Peyer's patch (tissue), 4 donors: ENCODE measurements at places on chromosomes 5 and 9.

- no peak for DNase-seq
Observed at GRCh38 chr5:111167551-111167950, 56.6 kb upstream of the CAMK4 start.

GRCh38 chr9:78921341-78921740, 624.4 kb downstream of the PSAT1 start:
- no peak for DNase-seq

DNA sequence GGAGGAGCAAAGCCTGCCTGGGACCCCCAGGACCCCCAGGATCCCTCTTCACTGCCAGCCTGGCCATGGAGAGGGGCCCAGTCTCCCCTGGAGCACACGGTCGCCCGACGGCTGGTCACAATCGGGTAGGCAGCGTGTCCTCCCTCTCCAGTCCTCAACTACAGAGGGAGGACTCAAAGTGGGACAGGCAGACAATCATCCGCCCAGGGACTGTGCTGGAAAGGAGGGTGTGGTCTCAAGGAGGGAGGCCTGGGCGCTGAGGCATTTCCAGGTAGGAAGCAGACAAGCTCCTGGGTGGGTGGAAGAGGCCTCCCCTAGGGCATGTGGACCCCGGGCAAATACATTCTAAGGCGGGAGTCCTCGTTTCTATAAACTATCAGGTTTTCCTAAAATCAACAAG, 93.2 kb upstream of the ADAMTS2 start:
- DNase-seq: no peak

DNA sequence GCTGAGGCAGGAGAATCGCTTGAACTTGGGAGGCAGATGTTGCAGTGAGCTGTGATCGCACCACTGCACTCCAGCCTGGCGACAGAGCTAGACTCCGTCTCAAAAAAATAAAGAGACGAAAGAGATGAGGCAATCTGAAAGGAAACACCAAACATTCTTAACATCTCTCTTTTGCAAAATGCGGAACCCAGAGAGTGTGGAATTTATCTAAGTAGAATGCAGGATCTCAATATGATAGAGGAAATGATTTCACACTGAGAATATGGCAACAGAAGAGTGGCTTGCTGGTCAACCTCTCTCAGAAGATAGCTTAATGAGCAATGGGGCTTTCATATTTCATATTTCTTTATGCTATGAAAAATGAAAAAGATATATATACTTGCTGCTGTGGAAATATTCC, 33.4 kb upstream of the PCA3 start:
- no peak for DNase-seq

DNA sequence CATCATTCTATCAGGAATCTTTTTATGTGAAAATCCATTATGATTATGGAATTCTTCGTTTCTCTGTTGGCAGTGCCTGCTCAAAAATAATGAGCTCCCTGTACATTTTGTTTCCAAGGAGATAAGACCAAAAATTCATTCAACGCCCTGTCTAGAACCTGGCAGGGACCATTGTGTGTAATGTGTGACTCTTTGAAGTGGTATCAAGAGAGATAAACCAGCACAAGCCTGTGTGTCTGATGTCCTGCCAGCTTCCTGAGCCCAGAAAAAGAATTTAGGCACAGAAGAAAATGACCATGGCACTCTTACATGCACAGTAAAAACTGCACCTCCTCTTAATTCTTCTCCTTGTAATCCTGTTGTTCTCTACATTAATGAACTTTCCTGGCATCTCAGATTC, 177.4 kb downstream of the SAXO1 start:
- DNase-seq: no peak

GRCh38 chr5:34509392-34509791, 146.7 kb upstream of the RAI14 start:
- no peak for DNase-seq

- no peak for DNase-seq
Observed at GRCh38 chr9:137905740-137906139, 28.2 kb downstream of the CACNA1B start.

DNA sequence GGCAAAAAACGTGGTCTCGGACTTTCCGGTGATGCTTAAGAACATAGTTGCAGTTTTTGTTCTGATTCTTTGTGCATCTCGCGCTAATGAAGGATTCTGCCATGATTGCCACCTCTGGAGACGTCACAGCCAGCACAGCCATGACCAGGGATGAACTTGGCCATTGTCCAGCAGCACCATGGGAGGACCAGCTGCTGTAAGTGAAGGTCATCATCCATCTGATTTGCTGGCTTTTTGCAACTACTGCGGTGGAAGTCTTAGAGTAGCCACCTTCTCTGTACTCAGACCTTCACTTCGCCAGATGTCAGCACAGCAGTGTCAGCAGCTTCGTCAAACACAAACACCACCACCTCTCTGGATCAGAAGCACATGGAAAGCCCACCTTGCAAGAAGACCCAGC, 45.7 kb downstream of the NSUN2 start:
- no peak for DNase-seq

- no peak for DNase-seq
Observed at GRCh38 chr9:13491493-13492424, 212.3 kb upstream of the MPDZ start.

- no peak for DNase-seq
Observed at GRCh38 chr9:117116084-117116483, 298.8 kb downstream of the ASTN2 start.

- no peak for DNase-seq
Observed at GRCh38 chr5:69404659-69405330, 10.1 kb upstream of the MARVELD2 start.

DNA sequence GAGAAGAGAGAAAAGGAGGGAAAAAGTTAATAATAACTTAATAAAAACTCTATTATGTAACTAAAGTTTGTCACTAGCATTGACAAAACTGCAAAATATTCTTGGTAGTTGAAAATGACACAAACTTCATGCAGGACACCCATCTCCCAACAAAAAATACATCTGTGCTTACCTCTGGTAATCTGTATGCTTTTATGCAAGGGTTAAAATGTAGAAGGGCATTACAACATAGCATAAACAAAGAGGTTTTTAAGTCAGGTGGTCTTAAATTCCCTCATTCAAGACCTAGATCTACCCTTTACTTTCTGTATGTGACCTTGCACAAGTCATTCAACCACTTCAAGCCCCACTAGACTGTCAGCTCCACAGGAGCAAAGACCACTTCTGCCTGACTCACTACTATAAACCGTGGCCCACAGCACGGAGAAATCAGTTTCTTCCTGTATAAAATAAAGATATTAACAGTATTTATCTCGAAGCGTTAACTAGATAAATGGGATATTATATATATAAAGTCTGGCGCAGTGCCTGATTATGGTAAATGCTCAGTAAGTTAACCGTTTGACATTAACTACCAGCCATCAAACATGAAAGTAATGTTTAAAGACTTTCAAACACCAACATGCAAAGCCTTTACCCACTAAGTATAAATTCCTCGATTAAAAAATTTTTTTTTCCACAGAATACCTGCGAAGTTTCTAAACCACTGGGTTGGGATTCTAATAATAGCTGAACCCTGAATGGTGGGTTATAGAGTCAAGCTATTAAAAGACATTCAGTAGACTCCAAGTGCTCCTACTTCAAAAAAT, 2.0 kb downstream of the FBXL17 start:
- DNase-seq: no peak

- DNase-seq: no peak
Observed at GRCh38 chr9:93129286-93129685, 4.8 kb downstream of the NINJ1 start.

GRCh38 chr5:112694853-112695709, 42.6 kb upstream of the APC start:
- no peak for DNase-seq

- no peak for DNase-seq
Observed at GRCh38 chr5:106303911-106304310, 1366.8 kb downstream of the EFNA5 start.

DNA sequence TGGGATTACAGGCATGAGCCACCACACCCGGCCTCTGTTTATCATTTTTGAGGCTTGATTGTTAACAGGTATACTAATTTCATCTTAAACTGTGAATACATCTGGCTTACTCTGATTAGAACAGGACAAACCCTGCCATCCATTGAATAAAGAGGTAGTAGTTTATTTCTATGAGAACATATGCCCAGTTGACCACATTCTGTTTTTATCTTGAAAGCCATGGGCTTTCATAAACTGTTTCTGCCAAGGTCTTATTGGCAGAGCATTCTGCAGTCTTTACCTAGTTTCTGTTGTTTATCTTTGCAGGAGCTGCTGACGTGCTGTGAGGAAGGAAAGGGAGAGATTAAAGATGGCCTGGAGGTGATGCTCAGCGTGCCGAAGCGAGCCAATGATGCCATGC, 184.9 kb upstream of the OTULINL start:
- DNase-seq: no peak

DNA sequence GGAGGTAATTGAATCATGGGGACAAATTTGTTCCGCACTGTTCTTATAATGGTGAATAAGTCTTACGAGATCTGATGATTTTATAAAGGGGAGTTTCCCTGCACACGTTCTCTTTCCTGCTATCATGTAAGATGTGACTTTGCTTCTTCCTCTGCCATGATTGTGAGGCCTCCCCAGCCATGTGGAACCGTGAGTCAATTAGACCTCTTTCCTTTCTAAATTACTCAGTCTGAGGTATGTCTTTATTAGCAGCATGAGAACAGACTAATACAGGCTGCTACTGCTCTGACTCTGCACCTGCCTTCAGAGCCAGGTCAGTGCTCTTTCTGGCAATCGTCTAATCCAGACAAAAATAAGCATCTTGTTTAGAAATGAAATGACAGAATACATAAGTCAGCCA, 479.2 kb upstream of the TUSC1 start:
- no peak for DNase-seq

GRCh38 chr5:170584003-170584402, 80.2 kb downstream of the KCNIP1 start:
- DNase-seq: no peak

DNA sequence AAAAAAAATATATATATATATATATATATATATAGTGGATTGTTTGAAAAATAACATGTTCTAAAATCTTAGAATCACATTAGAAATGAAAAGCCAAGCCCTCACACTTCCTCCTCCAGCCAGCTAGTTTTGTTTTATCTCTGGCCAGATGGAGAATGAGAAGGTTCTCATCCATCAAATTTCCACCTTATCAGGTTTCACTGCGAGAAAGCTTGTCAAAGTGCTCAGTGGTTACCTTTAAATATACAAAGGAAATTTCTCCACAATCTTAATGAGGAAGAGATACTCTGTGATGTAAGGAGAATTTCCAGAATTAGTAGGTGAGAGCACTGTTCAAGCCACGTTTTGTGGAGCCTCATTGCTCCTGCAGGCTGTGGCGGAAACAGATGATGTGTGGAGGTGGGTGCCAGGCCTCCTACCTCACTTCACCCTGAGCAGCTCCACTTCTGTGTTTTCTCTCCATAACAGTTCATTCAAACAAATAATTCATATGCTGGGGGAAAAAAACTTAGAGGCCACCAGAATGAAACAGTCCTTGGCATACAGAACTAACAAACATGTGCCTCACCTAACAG, 71.9 kb downstream of the CDK5RAP2 start:
- no peak for DNase-seq

- no peak for DNase-seq
Observed at GRCh38 chr9:126947529-126947928, 32.9 kb downstream of the RALGPS1 start.

DNA sequence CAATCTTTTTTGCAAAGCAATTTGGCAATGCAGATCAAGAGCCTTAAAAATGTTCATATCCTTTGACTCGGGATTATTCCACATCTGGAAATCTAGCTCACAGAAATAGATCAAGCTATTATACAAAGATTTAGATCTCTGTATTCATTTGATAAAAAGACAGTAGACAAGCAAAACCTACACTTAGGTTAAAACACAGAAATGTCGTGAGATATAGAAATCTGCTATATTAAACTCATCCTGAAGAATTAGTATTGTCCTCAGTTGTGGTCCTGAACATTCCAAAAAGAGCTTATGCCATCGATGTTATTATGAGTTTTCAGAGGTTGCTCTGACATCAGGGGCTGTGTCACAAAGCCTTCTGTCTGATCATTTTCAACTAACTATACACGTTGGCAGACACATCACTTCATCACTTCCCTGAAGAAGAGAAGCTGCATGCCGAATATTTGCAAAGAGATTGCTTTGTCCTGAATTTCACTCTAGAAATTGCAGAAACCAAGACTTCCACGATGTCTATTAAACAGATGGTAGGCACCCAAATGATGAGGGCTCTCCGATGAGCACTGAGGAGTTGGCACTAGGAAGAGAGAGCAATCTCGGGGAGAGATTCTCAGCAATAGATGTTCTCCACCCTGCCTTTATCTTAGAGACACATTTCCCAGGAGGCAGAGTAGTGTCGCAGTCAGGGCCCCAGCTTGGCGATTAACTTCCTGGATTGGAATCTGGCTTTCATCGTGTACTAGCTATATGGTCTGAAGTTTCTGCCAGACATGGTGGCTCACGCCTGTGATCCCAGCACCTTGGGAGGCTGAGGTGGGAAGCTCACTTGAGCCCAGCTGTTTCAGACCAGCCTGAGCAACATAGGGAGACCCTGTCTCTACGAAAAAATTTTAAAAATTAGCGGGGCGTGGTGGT, 1.9 kb upstream of the UBTD2 start:
- no peak for DNase-seq

- DNase-seq: no peak
Observed at GRCh38 chr5:5288201-5288600, 134.3 kb upstream of the ICE1 start.

GRCh38 chr5:157820593-157821252, 38.2 kb downstream of the CLINT1 start:
- DNase-seq: no peak

DNA sequence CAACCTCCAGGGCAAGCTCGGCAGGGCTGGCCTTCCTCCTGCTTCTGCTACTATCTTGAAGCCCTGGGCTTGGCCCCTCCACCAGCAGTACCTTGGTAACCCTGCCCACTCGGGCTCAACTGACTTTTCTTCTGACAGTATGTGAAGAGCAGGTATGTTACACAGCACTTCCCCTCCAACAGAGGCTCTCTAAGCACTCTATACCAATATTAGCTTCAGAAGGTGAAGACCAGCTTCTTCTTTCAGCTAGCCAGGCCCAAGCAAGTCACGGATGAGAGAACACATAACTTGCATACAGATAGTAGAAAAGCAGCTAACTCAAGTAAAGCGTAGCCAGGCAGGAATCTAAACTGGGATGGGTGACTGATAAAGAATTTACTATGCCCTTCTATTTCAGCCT, 64.3 kb downstream of the FEM1C start:
- no peak for DNase-seq

GRCh38 chr5:448766-449090, 5.8 kb downstream of the EXOC3 start:
- no peak for DNase-seq

- no peak for DNase-seq
Observed at GRCh38 chr5:126235628-126236027, 187.6 kb upstream of the GRAMD2B start.

GRCh38 chr9:83472221-83472665, 66.0 kb downstream of the FRMD3 start:
- DNase-seq: peak; percentile 65
